ENCODE measurements at places on chromosomes 7 and 10. TPM values are rescaled to one million over a fixed set of nuclear protein-coding genes. Genes with fewer than 3 reads are reported as not detected.

The TCERG1L gene
- not detected for total RNA-seq

The IRF5 gene
- total RNA-seq: 8.0 TPM

The KCNH2 gene
- total RNA-seq: 0.36 TPM

The ZNF789 gene
- 31.0 TPM for total RNA-seq

The GRID2IP gene
- not detected for total RNA-seq

Data from T-helper 2 cell treated with Interferon-gamma antibody and Interleukin-4, amounts not matched to agents 100 ng/mL and 5 ng/mL, for 36 hours (primary cell).